NB4 (cell line): ENCODE measurements at places on chromosomes 1 and 21.
A peak's percentile ranks its signal among the peaks of the same experiment; 100 is the strongest.

DNA sequence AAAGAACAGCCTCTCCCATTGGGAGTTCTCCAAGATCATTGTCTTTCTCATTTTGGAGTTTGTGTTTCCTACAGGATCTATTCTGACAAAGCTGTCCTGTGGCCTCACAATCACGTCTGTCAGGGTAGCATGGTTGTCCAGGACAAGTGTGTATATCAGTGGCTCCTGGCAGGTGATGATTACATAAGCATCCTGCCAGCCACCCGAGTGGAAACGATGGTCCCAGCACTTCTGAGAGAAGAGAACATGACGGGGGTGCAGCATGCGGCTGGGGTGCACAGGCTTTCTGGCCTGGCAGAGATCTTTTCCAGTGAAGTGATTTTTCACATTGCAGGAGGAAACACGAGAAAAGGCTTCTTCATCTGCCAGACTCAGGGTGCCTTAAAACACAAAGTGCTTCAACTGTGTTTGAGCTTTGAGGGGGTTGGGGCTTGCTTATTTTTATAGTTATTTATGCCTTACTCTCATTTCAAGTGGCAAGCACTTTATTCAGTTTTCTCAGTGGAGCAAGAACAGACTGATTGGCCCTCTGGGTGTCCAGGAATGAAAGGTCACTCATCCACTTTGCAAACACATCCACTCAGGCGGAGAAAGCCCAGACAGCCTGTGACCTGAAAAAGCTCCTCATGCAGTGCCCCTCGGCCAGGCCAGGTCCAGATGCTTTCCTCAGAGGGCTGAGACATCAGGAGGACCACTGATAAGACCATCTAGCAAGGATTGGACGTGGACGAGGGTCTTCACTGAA lies 186.0 kb downstream of the DUSP10 start:
- no peak for DNase-seq

DNA sequence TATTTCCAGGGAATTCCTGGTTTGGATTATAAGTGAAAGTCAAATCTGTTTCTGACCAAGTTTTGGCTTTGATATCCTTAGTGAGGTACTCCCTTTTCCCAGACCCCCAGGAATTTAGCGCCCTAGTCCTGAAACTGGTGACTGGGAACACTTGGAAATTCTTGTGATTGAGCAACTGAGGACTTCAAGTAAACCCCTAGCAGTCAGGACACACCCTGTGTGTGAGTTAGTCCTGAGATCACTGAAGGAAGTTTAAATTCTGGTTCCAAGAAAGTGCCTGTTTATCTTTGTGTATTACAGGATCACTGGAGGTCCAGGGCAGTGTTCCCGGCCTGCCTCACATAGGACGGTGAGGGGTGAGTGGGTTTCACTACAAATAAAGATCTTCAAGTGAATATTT lies 95.1 kb upstream of the F3 start:
- DNase-seq, result no peak

- peak; percentile 51 for DNase-seq
Observed at GRCh38 chr1:12088607-12089006, 25.5 kb downstream of the TNFRSF8 start.

GRCh38 chr1:57067863-57068262 lies 102.0 kb upstream of the C8B start:
- no peak for DNase-seq

DNA sequence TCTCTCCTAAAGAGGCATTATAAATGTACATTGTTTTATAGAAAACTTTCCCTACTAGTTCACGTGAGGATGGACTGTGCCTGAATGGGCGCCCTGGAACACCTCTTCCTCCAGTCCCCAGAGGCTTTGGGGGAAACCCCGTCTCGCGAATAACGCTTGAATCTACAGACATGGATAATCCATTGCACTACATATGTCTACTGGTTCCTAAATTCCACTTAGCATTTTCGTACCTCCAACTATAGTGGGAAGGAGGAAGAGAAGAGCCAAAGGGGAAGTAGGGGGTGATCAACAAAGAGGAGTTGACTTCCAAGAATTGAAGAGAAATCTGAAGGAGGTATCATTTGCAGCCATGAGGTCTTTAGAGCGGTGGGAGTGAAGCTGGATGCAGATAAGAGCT lies 11.1 kb downstream of the BARHL2 start:
- no peak for DNase-seq

DNA sequence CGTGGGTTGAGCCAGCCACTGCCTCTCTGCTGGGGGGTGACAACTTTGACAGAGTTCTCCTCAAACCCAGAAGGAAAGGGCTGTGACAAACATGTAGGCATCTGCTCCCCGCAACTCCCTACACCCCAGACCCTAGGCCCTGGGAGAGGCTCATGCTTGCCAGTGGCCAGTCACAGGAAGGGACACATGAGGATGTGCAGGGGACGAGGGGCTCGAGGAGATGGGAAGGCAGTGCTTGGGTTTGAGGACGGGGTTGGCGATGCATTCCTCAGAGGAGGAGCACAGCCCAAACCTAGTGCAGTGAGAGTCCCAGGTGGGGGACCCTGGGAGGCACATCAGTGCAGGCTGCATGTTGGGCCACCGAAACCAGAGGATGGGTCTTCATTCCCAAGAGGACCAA lies 62.1 kb downstream of the STUM start:
- DNase-seq, result no peak
